ENCODE measurements at places on chromosomes 3 and 15. TPM values are rescaled to one million over a fixed set of nuclear protein-coding genes. Genes with fewer than 3 reads are reported as not detected.

- no peak for DNase-seq
Measured at GRCh38 chr15:59420108-59420507, 17.9 kb upstream of the FAM81A start.

GRCh38 chr15:36484038-36484778 is 95.2 kb upstream of the CDIN1 start:
- no peak for DNase-seq

GP5 gene
- total RNA-seq, result 0.13 TPM

GOLGA6B gene
- not detected for total RNA-seq
